ENCODE measurements at places on chromosomes 3 and 15.

GRCh38 chr3:71451060-71451459, 132.5 kb downstream of the FOXP1 start:
- DNase-seq: peak; percentile 43

DNA sequence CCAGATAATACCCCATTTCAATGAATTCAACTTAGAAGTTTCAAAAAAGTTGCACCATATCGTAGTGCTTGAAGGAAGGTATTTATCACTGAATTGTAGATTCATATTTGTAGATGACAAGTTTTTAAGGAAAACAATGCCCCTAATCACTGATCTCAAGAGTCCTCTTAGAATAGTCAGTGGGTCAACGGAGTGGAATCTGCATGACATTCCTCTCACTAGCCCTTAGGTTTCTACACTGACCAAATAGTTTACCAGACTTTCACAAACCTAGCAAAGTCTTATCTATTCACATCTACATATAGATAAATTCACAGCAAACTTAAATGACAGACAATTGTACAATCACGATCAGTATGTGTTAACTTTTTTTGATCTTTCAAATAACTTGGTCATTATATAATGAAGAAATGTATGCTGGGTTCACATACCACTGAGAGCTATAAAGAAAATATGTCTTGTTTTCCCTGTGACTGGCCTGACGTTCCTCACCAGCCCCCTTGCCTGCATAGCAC, 35.7 kb upstream of the PHLDB2 start:
- no peak for DNase-seq

DNA sequence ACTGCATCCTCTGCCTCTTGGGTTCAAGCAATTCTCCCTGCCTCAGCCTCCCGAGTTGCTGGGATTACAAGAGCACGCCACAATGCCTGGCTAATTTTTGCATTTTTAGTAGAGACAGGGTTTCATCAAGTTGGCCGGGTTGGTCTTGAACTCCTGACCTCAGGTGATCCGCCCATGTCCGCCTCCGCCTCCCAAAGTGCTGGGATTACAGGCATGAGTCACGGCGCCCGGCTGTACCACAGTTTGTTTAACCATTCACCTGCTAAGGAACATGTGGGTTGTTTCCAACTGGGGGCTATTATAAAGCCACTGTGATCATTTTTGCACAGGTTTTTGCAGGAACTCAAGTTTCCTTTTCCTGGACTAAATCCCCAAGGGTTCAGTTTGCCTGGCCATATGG, 123.2 kb upstream of the RAP2B start:
- DNase-seq: no peak

DNA sequence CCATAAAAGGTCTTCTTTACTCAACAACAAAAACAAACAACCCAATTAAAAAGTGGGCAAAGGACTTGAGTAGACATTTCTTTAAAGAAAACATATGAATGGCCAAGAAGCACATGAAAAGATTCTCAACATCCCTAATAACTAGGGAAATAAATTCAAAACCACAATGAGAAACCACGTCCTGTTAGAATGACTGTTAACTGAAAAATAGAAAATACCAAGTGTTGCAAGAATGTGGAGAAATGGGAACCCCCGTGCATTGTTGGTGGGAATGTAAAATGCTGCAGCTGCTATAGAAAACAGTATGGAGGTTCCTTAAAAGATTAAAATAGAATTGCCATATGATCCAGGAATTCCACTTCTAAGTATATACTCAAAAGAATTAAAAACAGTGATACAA, 34.8 kb downstream of the NMNAT3 start:
- DNase-seq: no peak

- DNase-seq: no peak
Measured at GRCh38 chr3:46624975-46625490, 12.7 kb downstream of the FAM240A start.

- no peak for DNase-seq
Measured at GRCh38 chr3:124516333-124516732, 213.9 kb upstream of the UMPS start.

- DNase-seq: no peak
Measured at GRCh38 chr3:25153561-25153960, 274.5 kb upstream of the RARB start.

GRCh38 chr3:126104028-126104635, 20.2 kb upstream of the SLC41A3 start:
- no peak for DNase-seq

DNA sequence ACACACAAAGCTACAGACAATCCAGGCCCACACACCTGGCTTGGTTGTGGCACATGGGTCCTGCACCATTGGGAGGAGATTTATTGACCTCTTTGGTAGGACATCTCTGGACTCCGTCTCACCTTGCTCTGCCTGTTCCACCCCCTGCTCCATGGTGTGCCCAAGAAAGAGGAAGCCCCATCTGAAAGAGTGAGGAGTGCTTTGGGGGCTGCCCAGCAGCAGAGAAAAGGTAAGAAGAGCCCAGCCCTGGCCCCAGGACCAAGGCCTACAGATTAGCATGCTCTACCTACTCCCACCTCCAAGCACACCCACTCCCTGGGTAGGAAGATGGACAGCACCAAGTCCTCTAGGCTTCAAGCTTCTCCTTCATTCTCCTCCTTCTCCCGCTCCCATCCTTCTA, 3.2 kb upstream of the DCAF1 start:
- no peak for DNase-seq

DNA sequence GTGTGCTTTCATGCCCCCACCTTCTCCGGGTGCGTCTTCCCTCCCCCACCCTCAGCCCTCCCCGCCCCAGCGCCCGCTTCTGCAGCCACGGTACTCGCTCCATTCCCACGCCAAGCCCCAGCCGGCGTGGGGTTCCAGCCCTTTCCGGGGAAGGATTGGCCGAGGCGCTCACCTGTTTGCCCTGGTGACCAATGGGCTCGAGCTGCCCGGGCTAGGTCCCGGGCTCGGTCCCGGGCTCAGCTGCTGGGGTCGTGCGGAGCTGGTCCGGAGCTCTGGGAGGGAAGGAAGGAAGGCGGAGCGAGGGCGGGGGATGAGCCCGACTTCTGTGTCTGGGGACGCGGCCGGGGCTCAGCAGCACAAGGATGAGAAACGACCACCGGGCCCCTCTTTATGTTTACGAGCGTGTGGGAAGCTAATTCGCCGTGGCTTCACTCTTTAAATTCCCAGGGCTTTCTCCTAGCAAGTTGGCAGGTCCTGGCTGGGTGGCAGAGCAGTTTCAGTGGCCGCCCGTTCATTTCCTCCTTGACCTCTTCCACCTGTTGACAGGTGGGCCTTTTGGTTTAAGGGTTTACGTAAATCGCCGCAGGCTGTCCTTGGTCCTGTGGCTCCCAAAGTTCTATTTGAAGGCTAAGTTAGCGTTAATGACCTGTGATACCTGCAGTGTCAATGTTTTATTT, at the start of gene IGSF10:
TSS of gene IGSF10 (minus strand) at position 288 of the 677 bp plus-strand sequence. CDS start 2,352 bp downstream, outside the sequence.
- DNase-seq: peak; percentile 60

DNA sequence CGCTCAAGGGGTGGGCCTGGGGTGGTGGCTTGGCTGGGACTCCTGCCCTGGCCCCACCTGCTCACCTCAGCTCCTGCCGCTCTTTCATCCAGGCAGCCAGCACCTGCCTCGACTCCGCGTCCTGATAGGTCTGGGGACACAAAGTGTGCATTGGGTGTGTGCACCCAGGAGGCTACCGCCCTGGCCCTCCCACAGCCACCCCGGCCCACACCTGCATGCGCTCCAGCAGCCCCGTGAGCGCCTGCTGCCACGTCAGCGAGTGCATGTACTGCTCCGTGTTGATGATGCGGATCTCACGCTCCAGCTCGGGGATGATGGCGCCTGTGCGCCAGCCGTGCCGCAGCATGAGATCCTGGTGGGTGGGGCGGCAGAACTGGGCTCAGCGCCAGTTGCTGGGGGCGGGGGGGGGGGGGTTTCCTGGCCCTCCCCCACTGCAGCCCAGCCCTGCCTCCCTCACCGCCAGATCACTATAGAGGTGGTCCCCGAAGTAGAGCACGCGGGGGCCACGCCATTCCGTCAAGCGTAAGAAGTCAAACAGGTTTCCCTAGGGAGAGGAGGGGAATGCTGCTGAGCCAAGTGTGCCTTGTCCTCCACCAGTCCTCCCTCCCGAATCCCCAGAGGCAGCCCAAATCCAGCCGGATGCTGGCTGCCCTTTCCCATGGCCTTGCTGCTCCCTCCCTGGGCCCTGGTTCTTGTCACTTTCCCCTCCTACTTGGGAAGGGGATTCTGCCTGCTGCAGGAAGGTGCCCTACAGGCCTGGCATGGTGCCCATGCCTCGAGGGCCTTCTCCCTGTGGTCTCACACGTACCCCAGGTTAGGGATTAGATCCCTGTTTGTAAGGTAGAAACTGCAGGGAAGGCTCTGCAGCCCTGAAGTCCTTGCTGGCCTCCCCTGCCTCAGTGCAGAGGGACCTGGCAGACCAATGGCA, 8.6 kb downstream of the NT5DC2 start:
- no peak for DNase-seq

DNA sequence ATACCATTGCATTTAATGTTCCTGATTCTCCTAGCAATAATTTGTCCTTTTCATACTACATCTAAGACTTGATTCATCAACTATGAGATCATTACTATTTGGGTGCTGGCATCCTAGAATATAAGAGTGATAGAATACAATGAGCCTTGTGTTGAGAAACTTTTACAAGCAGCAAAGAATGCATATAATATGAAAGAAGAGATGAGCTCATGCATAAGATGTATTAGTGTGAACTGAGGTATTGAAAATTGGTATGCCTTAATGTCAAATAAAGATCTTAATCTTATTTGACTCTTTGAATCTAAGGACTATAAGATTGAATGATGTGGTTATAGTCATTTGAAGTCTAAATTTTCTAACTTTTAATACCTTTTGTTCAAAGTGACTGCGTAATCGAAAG, 220.0 kb upstream of the ARHGEF26 start:
- no peak for DNase-seq

- DNase-seq: no peak
Measured at GRCh38 chr3:123347205-123347604, 101.7 kb downstream of the ADCY5 start.
